Hematopoietic multipotent progenitor cell treated with erythropoietin and hydrocortisone succinate and interleukin-3 and kit ligand, for 4 days (in vitro differentiated cells): ENCODE measurements at places on chromosomes 4 and X.
A peak's percentile ranks its signal among the peaks of the same experiment; 100 is the strongest.

- no peak for DNase-seq
Observed at GRCh38 chrX:154083126-154083517, 14.4 kb downstream of the MECP2 start.

DNA sequence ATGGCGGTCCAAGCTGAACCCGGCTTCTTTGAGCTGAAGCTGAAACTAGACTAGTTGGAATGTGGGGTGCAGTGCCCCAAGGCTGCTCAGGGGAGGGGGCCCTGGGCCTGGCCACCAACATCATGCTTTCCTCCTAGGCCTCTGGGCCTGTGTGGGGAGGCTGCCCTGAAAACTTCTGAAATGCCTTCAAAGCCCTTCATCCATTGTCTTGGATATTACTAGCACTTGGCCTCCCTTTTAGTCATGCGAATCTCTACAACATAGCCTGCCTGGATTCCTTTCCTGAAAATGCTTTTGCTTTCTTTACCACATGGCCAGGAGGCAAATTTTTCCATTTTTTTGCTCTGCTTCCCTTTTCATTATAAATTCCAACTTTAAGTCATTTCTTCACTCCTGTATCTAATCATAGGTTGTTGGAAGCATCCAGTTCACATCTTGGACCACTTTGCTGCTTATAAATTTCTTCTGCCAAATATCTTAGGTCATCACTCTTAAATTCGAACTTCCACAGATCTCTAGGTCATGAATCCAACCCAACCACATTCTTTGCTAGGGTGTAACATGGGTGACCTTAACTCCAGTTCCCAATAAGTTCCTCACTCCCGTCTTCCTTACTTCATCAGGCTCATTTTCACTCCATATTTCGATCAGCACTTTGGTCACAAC is 103.4 kb downstream of the DDIT4L start:
- no peak for DNase-seq

- DNase-seq: no peak
Observed at GRCh38 chr4:98512918-98513317, 145.5 kb downstream of the TSPAN5 start.

DNA sequence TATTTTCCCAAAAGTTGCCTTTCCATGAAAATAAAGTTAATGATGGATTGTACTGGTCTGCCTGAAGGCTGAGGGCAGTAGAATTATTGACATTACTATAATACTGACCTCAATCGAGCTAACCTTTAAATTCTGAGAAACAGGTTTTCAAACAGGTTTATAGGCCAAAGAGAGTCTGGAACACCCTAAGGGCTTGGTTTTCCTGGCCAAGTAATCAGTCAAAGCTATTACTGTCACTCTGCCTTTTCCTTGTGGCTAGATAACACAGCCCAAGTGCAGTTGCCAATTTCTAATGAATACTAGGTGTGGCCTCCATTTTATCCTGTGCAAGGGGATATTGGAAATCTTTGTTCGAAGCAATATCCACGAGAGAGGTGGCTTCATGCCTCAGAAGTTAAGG is 75.2 kb downstream of the INTS12 start:
- DNase-seq: no peak

GRCh38 chr4:162803378-162803777 is 363.3 kb downstream of the NAF1 start:
- no peak for DNase-seq

DNA sequence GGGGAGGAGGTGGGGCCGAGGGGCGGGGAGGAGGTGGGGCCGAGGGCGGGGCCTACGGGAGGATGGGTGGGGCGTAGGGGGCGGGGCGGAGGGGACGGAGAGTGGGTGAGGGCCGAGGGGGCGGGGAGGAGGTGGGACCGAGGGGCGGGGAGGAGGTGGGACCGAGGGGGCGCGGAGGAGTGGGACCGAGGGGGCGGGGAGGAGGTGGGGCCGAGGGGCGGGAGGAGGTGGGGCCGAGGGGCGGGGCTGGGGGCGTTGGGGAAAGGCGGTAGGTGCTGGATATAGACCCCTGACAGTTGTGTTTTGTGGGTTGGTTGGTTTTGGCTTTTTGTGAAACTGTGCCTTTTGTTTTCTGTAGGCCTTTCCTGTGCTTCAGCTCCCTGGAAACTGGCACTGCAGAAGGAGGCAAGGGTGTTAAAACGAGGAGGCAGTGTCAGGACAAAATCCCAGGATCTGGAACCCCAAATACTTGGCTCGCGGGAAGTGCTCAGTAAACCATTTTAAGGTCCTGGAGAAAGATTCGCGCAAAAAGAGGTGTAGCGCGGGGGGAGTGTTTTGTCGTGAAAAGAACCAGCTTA is 580 bp upstream of the MMGT1 start:
- DNase-seq: peak; percentile 82

DNA sequence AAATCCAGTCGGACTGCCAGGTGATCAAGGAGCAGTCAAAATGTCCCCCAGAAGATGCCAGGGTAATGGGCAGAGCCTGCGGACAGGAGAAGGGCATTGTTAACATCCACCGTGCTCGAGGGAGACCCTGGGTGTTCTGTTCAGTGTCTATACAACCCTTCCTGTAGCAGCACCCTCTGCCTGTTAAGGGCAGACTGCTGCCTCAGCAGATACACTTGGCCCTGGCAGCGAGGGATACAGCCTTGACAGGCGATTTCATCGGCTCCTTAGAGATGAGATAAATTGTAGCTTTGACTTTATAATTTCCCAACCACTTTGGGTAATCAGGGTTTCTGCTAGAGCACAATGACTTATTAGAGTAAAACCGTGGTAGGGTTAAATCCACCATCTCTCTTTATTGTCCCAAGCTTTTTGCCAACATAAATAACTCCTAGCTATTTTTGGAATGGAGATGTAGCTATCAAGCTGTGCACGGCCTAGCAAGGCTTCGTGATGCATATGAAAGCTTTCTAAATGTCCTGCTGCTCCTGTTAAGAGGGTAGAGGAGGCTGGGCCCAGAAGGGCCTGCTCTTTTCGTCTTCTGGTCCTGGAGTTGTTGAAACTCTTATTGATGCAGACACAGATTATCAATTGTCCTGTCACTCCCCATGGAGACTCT is 195.9 kb downstream of the CPEB2 start:
- no peak for DNase-seq

DNA sequence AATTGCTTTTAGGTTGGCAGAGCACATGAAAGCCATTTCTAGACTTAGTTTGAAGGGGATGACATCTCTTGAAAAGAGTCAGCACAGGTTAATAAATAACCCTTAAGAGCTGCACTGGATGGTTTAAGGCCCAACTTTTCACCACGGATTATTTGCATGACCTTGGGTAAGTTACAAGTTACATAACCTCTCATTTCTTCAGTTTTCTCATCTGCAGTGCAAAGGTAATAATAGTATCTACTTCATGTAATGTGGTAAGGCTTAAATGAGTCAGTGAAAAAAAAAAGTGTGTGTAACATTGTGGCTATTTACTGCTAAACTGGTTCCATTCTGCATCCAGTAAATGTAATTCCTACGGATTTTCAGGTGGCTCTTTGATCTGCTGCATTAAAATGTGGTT is 715.8 kb downstream of the CCSER1 start:
- DNase-seq: no peak

DNA sequence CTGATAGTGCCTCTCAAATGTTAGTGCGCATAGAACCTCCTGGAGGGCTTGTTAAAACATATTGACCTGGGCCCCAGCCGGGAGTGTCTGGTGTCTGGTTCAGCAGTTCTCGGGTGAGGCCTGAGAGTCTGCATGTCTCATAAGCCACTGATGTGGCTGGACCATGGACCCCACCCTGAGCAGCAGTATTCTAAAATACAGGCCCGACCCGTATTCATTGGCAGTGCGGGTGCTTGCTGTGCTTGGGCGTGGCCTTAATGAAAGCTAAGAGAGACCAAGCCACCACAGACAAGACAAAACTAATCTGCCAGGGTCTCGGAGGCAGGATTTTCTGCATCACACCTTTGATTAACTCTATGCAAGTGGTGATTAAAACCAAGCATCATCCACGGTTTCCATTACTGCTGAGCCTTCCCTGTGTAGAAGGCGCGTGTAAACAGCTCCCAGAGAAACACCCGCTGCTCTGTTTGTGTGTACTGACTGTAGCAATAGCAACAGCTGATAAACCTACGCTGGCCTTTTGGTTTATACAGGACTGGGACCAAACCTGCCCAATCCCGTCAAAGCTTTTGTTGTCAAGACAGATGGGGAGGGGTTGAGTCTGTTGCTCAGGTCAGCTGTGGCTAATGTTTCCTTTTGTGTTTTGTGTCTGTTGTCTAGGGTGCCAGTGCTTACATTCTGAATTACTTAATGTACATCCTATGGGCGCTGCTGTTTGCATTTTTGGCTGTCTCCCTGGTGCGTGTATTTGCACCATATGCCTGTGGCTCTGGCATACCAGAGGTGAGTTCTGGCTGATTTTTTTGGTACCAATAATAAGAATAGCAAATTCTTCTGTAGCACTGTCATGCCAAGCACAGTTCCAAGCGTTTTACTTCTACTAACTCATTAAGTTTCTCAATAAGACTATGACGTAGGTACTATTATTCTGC is 40.8 kb downstream of the CLCN4 start:
- DNase-seq: no peak

DNA sequence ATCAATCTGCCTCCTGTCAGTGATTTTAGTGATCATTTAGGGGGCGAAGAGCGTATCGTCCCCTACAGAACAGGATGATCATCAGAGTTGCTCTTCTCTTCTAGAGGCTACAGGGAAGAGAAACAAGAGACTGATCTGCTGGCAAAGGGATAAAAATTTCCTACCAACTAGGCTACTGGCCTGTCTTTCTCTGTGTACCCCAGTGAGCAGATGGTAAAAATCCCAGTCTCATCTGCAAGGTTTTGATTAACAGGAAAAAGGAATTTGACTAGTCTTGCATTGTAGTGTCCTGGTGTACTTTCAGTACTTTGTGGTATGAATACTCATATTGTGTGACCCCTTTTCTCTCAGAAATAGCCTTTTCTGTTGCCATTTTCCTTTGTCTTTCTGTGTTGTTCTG is 21.8 kb upstream of the AADAT start:
- no peak for DNase-seq

- no peak for DNase-seq
Observed at GRCh38 chrX:134369576-134369975, 90.4 kb upstream of the HPRT1 start.

- no peak for DNase-seq
Observed at GRCh38 chr4:119299741-119300100, 22.2 kb downstream of the FABP2 start.

DNA sequence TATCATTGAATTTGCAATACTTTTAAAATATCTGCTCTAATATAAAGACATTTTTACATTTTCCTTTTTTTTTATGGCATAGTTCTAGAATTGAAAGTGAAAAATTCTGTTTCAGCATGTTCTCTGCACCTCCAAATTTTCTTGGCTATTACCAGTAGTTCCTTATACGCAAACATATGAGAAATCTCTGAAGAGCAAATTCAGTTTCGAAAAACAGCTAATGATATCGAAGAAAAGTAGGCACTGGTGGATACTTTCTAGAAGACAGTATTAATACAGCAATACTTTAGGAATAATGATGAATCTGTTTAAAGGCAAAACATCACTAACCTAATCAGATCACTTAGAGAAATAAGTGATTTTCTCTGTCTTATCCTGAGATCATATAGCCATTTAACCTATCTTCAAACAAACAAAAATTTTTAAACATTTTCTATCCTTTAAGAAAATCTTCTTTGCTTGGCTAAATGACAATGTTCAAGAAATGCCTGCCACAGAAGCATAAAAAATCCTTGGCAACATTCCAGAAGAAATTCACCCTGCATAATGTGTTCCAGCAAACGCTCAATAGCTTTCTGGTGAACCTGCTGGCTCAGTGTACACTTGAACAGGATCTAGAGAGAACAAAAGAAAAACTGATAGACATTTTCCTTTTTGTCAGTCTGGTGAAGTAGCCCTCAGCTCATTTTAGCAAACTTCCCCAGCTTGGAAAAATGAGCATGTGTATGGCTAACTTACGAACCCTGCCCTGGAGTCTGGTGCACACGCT is 51.2 kb upstream of the KLF3 start:
- DNase-seq: peak; percentile 47

GRCh38 chrX:69900491-69900890 is 149.2 kb downstream of the AWAT2 start:
- DNase-seq: no peak

DNA sequence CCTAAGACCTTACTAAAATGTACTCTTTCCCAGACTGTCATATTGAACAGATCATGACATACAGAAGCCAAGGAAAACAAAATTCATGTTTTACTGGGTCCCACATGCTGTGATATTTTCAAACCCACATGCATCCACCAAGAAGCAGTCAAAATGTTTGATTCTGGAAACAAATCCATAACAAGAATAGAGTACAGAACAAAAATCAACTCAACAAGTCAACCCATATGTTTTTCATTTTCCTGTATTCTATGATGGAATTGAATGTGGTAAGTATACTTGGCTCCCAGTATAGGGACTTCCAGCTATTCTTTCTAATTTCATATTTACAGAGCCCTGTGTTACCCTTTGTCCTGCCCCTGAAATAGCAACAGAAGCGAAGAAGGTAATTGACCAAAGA is 106.8 kb downstream of the COL25A1 start:
- no peak for DNase-seq

- peak; percentile 51 for DNase-seq
Observed at GRCh38 chr4:109816082-109816442, 500 bp downstream of the GAR1 start.

DNA sequence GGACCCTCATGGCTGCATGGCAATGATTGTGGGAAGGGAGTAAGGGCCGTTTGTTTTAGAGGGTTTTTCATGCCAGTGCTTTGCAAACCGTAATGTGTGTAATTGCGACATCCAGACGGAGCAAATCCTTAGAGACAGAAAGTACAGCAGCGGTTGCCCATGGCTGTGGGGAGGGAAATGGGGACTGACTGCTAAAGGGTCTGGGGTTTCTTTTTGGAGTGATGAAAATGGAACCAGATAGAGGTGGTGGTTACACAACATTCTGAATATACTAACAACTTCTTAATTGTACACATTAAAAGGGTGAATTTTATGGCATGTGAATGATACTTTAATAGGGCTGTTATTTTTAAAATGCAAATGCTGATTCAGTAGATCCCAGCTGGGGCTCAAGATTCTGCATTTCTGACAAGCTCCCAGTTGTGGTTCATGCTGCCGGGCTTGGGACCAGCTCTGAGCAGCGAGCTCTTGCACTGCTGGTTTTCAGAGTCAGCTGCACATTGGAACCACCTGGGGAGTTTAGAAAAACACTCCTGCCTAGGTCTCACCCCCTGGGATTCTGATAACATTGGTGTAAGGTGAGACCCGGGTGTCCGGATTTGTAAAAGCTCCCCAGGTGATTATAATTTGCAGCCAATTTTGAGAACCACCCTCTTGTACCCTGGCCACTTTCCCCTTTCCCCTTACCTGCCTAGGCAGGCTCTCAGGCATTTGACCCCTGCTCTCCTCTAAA is 47.7 kb downstream of the PRPS1 start:
- DNase-seq: peak; percentile 75

GRCh38 chr4:11005300-11005699 is 320.7 kb upstream of the CLNK start:
- DNase-seq: no peak

DNA sequence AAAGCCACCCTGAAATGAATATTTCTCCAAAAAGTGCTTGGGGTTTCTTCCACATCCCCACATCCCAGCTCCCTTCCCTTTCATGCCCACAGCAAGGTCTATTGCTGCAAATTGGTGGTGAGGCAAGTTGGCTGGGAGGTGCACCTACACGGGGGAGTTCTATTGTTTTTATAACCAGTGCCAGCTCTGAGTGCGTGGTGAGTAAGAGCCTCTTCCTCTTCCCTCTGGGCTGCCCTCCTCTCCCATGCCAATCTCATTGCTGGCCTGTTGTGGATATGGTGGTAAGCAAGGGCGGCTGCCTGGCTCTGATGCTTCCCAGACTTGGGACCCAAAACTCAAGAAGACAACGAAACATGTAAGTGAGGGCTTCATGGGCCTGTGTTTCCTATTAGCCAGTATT is 204.3 kb downstream of the SHROOM3 start:
- no peak for DNase-seq

GRCh38 chr4:1222036-1222789 is 26.7 kb downstream of the CTBP1 start:
- DNase-seq: no peak
